SHP77 treated with DMSO at 0.1 percent for 48 hours (cell line): ENCODE measurements at places on chromosomes 2 and 18.

DNA sequence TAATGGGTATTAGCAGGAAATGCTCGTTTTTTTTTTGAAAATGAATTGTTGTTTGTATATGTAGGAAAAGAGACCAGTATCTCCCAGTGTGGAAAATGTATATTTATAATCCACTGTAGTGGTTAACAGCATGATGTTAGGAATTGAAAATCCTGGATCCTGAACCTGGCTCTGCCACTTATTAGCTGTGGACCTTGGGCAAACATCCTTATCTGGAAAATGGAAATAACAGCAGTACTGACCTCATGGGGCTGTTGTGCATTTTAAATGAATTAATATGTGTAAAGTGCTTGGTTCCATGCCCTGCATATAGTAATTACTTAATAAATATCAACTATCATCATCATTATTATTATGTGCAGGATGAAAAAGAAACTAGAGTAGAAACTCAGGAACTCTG, 251.3 kb downstream of the CDCA7 start:
- no peak for DNase-seq

GRCh38 chr2:207716056-207716455, 4.6 kb downstream of the CCNYL1 start:
- no peak for DNase-seq

DNA sequence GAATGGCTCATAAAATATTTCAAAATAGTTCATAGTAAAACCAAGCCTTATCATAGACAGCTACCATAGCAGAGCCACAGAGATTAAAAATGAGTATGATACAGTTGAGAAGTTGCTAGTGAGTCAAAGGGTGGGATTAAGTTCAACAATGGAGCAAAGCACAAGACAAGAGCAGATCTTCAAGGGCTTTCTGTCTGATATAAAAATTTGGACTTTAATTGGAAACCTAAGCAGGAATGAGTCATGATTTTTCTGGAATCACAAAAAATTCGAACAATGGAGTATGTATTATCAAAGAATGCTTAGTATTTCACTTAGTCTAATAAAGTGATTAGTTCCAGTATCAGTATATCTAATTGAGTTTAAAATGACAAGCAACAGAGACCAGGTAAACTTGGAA, 487.3 kb upstream of the NETO1 start:
- no peak for DNase-seq

DNA sequence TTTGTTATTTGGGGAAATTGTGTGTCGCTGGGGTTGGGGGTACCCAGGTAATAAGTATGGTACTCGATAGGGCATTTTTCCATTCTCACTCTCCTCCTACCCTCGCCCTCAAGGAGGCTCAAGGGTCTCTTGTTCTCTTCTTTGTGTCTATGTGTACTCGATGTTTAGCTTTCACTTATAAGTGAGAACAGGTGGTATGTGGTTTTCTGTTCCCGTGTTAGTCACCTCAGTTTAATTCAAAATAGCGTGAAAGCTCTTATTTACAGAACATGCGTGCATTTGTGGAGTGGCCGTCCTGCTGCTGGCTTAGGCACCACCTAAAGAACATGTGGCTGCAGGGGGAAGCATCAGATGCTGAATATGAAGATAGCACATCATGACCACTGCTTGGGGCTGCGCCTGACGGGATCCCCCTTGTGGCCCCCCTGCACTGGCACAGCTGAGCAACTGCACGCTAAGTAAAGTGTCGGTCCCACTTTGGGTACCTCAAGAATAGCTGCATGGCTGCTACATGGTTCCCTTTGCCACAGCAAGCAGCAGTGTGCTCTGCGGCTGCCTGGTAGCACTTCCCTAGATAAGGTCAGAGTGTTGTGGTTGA, 569.0 kb downstream of the DCDC2C start:
- DNase-seq, result peak; percentile 66

DNA sequence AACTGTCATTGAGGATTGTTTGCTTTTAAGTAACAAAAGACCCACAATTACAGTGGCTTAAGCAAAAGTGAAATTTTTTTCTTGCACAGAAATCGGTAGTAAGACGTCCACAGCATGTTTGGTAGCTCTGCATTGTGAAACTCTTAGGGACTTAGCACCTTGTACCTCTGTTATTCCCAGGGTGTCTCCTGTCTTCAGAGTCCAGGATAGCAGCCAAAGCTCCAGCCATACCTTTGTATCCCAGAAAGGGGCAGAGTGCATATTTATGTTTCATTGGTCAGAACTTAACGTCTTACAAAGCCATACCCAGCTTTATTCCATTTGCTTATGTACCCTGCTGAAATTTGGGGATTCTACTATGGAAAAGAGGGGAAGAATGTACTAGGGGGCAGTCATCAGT, 32.8 kb downstream of the RMND5A start:
- no peak for DNase-seq

DNA sequence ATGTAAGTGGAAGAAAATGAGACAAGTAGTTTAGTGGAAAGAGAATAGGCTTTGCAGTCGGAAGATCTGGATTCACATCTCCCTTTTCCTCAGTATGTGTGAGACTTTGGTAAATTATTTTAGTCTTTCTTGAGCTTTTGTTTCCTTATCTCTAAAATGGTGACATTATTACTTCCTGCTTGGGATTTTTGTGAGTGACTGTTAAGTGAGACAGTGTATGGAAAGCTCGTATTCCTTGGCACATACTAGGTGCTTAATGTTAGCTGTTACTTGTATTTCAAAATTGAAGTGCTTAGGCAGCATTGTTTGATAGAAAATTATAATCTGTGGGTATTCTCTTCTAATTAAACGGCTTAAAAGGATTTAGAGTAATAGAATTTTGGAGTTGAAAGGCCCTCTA, 2.0 kb downstream of the ZNF638 start:
- no peak for DNase-seq

GRCh38 chr18:79375441-79376154, 20.1 kb upstream of the NFATC1 start:
- no peak for DNase-seq

GRCh38 chr2:12141618-12142258, 395.3 kb downstream of the LPIN1 start:
- no peak for DNase-seq

DNA sequence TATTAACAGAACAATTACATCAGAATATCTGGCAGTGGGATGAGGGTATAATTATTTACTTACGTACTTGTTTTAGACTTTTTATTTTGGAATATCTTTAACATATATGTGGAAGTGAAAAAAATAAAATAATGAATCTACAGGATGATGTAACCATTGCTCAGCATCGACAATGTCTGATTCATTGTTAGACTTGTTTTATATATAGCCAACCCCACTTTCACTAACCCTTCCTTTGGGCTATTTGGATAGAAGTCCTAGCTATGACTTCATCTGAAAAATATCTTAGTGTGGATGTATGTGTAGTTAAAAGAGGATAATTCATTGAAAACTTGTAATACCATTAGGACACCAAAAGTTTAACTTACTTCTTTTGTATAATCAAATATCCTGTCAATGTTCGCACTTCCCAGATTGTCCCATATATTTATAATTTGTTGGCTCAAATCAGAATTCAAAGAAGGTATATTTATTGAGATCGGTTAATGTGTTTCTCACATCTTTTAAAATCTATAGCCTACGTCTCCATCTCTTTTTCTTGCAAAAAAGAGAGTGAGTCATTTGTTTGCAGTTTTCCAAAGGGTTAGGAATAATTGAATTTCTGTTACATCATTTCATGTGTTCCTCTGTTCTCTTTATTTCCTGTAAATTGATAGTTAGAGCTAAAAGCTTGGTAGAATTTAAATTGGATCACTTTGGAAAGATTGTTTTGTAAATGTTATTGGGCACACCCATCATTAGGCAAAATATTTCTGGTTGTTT, 506.1 kb upstream of the FAM98A start:
- DNase-seq, result no peak

GRCh38 chr2:21939967-21940366, 816.2 kb downstream of the TDRD15 start:
- no peak for DNase-seq

- no peak for DNase-seq
Measured at GRCh38 chr18:47683774-47684173, 246.7 kb downstream of the SMAD2 start.

DNA sequence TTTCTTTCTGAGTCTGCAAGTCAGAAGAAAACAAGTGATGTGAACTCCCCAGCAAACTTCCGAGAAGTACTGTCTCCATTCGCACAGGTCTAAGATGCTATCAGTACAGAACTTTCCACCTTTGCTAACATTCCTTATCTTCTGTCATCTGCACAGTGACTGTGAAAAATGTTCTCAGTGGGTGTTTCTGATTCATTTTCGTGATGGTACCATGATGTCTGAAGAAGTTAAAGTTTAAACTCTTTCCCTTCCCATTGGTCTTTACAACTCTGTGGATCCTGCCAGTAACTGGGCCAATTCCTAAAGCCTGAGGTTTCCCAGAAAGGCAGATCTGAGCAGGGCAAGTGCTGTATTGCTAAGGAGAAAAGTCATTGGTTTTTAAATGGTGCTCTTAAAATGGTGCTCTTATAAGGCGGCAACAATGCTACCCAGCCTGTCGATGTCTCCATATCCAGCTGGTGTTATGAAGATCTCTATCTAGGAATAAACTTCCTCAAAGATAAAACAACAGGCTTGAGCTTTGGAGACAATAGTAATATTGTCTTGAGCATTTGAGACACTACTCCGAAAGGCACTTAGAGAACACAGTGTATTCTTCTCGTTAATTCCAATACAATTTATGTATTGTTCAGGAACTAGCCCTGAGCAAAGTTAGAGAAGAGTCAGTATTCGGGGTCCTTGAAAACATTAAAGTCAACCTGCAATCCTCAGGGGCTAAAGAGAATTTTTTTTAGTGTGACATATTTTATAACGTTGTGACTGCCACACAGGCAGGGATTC, 232.3 kb downstream of the OSR1 start:
- DNase-seq, result no peak

GRCh38 chr2:203880557-203881125, 13.1 kb downstream of the CTLA4 start:
- DNase-seq, result no peak

DNA sequence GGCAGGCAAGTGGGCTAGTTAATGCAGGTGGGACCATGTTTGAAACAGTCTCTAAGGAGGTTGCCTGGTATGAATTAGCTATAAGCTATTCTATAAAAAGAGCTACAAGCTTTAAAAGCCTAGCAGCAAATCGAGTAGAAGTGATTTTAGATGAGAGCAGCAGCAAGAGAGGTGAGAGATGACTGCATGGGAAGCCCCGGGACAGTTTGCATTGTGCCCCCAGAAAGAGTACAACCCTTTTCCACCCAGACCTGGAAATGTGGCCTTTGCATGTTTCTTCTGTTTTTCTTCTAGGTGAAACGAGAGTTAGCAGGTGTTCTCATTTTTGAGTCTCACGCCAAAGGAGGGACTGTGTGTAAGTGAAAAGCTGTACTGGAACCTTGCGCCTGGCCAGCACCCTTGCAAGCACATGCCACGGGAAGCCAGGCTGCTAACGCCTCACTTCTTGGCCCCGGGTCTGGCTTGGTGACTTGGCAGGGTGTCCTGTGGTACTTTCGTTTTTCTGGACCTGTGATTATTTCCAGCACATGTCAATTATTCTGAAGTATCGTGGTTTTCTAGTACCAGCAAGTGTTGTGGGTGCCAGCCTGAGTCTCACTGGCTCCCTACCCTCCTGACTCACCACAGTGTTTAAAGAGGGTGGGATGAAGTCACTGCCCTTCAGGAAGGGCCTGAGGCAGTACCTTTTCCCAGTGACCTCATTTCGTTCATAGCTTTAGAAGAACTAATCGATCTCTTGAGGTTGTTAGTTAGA, 90.3 kb upstream of the MAP3K20 start:
- DNase-seq, result no peak

DNA sequence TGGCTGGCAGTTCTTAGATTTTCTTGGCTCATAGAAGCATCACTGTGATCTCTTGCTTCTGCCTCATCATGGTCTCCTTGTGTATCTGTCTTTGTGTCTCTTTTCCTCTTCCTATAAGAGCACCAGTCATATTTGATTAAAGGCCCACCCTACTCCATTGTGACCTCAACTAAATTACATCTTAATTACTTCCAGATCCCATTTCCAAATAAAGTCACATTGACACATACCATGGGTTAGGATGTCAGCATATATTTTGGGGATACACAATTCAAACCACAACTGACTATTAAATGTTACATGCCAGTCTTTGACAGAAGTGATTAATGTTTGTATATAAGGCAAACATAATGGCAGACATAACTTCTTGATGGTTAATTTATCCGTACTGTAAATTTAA, 27.3 kb upstream of the TMX3 start:
- DNase-seq, result no peak

DNA sequence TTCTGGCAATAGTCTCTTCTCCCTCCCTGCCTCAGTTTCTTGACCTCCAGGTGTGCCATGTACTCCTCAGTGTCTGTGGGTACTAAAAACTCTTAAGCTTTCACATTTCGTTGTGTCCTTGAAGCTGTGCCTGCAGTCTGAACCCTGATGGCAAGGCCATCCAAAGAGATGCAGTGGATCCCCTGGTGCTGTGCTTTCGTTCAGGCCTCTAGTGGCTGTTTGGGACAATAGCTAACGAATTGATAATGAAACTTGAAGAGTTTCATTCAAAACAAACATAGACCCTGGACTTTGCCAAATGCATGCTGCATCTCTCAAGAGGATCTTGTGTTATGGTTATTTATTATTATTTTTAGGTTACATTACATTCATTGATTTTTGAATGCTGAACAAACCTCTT, 523.1 kb upstream of the FSIP2 start:
- no peak for DNase-seq

- no peak for DNase-seq
Measured at GRCh38 chr2:161943011-161943410, 131.0 kb downstream of the DPP4 start.

DNA sequence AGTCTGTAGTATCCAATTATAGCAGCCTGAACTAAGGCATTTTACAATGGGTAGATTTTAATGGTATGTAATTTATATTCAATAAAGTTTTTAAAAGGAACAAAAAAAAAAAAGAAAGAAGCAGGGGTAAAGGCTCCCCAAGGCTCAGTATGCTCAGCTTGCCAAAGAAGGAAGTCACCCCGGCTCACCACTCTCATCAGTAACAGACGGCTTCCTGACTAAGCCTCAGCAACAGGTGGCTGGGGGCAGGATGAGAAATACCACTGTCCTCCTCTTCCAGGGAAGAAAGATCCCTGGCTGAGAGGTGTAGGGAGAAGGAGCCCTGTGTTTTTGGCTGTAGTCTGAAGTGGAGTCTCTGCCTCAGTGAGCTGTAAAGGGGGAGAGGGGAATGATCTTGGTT, 121.2 kb downstream of the ARHGEF4 start:
- DNase-seq, result no peak

- no peak for DNase-seq
Measured at GRCh38 chr2:2839782-2840531, 508.9 kb upstream of the MYT1L start.

DNA sequence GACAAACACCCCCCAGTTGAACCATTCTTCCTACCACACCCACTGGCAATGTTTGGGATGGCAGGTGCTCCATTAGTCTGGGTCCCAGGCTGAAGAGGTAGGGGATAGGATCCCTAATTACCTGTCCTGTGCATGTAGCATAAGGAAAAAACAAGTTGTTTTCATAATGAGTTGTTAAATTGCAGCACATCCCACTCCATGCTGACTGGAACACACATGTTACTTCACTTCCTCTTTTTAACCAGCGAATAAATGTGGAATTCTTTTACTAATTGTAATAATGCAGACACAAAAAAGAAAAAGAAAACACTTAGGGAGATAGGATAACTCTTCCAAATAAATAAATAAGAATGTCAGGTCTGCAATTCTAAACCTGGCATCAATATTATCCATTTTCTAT, 11.8 kb upstream of the CBLN2 start:
- DNase-seq, result no peak
